Fibroblast of skin of right biceps (primary cell): ENCODE measurements at places on chromosomes 1 and 21.

DNA sequence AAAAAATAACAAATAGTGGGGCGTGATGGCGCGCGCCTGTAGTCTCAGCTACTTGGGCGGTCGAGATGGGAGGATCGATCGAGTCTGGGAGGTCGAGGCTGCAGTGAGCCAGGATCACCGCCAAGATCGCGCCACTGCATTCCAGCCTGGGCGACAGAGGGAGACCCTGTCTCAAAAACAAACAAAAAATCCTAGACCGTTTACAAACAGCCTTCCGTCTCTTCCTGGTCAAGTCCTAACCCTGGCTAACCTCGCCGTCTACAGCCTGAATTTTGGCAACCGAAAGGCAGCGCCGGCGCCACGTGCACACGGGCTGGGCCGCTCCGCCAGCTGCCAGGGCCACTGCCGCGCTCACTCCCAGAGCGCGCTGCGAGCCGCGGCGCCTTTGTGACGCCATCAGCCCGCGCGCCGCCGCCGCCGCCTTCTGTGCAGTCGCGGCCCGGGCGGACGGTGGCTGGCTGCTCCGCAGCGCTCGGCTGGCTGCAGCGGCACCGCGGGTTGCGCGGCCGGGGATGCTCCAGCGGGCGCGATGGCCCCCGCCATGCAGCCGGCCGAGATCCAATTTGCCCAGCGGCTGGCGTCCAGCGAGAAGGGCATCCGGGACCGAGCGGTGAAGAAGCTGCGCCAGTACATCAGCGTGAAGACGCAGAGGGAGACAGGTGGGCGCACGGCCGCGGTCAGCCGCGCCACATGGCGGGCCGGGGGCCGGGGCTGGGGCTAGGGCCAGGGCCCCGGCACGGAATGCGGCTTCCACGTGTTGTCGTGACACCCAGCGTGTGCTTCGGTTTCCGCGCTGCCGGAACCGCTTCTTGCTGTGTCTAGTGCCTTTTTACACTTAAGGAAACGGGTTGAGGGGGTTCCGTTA, at the start of the genes HSF2BP and RRP1B:
TSS of gene HSF2BP (minus strand) at position 353 of the 865 bp plus-strand sequence. CDS start 1,392 bp downstream, outside the sequence.
TSS of gene RRP1B (plus strand) at position 425 of the 865 bp plus-strand sequence. CDS start at position 530, 105 bp downstream.
- peak; percentile 88 for DNase-seq

GRCh38 chr1:37575692-37576091, 19.0 kb downstream of the DNALI1 start:
- DNase-seq, result peak; percentile 54

GRCh38 chr1:208198236-208198635, 45.9 kb downstream of the PLXNA2 start:
- DNase-seq, result no peak

GRCh38 chr1:209363112-209363511, 220.4 kb upstream of the CAMK1G start:
- no peak for DNase-seq

DNA sequence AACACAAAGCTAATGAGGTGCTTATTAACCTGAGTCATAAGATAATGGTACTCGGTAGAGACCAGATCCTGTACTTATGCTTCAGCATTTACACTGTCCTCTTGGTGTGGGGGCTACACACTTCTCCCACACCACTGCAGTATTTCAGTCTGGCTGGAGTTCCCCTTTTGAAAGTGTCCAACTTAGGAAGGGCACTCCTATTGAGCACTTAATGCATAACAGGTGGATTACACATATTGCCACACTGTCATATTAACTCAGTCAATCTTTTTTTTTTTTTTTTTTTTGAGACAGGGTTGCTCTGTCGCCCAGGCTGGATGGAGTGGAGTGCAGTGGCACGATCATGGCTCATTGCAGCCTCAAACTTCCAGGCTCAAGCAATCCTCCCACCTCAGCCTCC, 1.5 kb downstream of the GPATCH4 start:
- no peak for DNase-seq
